ENCODE measurements at places on chromosomes 4 and X.

GRCh38 chrX:55006827-55007621 is 6.9 kb downstream of the APEX2 start:
- DNase-seq: no peak

GRCh38 chr4:84498935-84499623 is at the start of gene NKX6-1:
TSS of gene NKX6-1 (minus strand) at chr4:84499292. CDS start at chr4:84498228, 1,064 bp downstream.
- peak; percentile 34 for DNase-seq

DNA sequence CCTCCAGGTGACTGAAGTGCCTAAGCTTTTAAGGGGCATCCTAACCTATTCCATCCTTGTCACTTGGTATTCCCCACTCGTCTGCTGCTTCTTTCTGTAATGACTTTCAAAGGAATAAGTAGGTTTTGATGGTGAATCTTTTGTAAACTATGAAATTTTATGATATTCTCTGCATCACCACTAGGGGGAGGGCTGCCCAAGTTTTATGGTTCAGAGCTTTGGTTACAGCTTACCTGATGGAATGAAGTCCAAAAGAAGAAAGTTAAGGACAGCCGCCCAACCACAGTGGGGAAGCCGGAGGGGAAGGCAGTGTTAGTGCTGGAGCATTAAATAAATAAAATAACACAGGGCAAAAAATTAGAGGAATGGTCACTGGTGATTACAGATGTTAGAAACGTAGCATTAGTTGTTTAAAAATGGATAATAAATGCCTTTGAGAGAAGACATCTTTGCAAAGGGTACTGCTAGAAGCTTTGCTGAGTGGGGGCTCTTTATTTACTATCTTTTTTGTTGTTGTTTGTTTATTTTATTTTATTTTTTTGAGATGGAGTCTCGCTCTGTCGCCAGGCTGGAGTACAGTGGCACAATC is 204.9 kb downstream of the GBA3 start:
- peak; percentile 31 for DNase-seq

GRCh38 chr4:81704461-81704860 is 232.8 kb upstream of the RASGEF1B start:
- DNase-seq: no peak

DNA sequence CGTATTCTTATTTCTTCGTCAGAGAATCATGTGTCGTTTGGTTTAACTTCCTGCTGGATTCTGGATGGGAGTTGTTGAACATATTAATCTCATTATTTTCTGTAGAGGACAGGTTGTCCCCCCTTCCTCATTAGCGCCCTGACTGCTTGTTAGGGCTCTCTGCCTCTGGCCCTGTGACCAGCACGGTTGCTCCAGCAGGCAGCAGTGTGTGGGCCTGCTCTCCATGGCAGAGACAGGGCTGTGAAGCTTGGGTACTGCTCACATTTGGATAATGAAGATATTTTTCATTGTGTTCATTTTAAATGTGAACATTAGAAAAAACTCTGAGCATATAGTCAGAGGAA is 102.7 kb downstream of the KLHL8 start:
- no peak for DNase-seq

- no peak for DNase-seq
Measured at GRCh38 chrX:39144956-39145355, 343.7 kb downstream of the MID1IP1 start.

DNA sequence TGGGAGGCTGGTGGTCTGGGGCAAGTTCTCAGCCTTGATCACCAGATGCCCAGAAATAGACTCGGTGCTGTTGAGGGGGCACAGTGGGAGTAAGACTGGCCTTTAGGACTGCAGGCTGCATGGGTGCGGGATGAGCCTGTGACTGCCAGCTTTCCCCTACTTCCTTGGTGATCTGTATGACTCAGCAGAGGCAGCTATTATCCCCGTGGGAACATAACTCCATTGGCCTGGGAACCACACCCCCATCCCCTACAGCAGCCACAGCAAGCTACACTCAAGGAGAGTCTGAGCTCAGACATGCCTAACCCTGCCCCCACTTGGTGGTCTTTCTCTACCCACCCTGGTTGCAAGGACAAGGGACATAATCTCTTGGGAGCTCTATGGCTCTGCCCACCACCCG is 20.6 kb downstream of the CLIC2 start:
- no peak for DNase-seq

DNA sequence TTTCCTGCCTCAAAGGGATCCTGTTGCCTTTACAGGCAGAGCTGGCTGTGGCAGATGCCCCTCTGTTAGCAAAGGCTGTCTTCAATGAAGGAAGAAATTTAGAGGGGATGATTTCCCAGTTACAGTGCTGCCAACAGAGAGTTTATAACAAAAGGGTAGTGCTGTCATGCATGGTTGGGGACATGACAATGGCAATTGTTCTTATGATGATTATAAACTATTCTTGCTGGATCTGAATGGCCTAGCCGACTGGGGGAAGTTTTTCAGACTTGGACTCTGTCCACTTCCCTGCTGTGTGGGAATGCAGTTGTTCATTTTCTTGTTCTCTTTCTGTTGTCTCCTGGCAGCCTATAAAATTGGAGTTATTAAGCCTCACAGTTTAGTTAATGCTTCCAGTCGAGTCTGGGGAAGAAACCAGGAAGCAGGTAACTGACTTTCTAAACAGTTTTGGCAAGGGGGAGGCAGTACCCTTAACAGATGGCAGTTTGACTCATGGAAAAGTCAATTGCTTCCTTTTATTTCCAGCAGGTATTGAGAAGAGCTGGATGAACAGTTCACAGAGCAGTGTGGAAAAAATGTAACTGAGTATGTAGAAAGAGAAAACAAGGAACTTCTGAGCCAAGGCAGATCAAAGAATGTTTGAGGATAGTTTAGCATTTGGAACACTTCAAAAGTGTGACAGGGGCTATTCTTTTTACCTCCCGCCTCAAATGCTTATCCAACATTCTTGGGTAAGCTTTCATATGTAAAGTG is 582.6 kb downstream of the RAPGEF2 start:
- no peak for DNase-seq

DNA sequence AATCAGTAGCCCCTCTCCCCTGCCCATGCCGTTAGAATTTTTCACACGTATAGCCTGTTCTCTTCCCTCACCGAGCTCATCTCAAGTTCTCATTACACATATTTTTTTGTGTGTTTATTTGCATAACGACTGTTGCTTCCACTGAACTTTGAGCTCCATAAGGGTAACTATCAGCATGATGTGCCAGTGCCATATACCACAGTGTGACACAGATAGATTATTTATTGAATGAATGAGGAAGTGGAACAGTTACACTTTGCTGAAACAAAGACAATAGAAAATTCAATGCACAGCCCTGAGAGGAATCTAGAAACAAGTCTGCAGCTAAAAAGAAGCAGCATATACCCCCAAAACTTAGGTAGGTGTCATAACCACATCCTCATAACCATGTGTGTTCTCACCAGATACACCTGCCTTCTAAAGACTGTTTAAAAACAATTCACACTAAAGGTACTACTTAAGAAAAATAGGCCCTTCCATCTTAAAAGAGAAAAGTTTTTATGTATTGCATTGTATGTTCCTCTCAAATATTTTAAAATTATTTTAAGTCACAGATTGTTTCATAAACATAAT is 389.9 kb downstream of the PACRGL start:
- no peak for DNase-seq

DNA sequence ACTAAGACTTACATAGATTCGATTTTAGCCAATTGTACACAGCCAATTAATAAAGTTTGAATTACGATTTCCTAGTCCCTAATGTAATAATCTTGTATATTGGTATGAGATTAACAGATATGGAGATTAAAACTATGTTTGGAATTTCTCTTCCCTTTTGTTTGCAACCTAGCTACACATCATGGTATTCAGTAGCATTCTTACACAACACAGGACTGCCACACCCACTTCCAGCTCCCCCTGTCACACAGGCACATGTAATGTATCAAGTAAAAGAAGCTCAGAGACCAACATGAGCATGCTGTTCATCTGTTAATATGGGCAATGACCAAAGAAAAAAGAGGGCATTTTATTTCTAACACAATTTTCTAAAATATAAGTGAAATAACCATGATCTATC is 12.8 kb downstream of the SLC6A14 start:
- no peak for DNase-seq

GRCh38 chrX:69068301-69069085 is 96.8 kb downstream of the PJA1 start:
- no peak for DNase-seq

DNA sequence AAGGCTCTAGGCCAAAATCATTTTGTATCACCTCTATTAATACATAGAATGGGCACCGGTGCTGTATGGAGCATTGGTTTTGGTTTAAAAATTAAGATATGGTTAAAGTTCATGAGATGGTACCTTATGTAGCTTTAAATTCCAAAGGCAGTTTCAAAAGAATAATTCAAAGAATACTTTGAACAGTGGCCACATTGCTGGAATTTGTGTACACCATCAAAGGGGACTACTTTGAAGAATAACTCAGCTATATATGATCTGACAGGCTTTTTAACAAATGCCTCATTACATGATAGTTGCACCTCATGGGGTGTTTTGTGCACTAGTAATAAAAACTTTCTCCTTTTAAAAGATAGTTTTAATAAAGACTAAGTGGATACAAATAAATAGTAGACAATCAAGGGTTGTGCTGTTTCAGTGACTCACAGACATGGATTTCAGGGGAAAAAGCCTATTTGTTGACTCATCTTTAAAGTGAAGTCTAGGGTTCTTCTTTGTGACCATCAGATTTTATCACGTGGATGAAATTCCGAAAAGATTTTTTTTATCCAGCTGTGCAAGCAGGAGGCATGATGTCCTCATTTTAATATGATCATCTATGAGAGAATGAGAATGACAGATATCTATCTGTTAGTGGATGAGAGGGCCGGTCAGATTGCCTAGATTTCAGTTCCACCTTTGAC is 12.8 kb downstream of the MTM1 start:
- no peak for DNase-seq

DNA sequence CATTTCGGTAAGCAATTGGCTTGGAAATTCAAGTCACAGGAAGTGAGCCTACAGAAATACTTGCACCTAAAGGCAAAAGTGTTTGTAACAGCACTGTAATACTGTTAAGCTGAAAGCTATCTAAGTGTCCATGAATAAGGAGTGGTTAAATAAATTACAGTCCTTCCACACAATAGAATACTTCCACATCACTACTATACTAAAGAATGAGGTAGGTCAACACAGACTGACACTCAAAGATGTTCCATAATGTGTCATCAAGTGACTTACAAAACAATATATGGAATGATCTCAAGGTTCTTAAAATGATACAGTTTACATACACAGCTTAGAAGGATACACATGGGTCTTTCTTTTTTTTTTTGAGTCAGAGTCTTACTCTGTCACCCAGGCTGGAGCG is 27.0 kb downstream of the SLC10A6 start:
- DNase-seq: no peak

All from GM20000 (cell line).